RWPE1 (cell line): ENCODE measurements at places on chromosomes 3 and 15.

DNA sequence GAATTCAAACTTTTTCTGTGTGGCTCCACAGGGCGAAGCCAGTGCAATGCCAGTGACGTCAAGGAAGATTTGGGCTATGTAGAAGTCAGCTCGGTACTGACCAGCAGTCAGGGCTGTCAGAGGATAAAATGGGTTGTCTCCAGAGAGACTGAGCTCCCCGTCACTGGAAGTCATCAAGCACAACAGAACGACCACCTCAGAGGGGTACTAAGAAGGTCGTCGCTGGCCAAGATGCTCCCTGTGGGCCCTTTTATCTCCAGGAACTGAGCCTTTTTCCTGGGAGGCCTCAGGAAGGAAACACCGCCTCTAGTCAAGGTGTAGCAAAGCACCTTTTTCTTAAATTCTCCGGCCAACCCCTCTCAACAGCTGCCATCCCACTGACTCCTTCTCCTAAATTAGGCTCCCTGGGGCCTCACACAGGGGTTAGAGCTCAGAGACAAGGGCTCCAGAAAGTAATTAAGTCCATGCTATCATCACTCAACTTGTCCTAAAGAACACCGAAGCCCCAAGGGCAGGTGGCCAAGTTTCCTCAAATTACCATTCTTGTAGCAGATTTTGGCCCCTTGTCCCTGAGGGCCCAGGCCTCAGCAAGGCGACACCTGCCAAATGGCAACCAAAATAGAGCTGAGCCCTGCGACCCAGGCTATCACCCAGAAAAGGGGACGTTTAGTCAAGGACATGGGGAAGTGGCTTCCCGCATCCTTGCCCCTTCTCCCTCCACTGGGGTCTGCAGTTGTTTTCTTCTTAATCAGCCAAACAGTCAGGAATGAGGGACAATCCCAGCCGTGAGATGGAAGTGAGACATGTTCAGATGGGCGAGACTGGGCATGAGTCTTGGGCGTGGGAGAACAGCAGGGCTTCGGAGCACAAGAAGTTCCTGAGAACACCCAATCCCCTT is 48.0 kb downstream of the SSUH2 start:
- DNase-seq = peak; percentile 32

- DNase-seq = peak; percentile 4
These were observed 202.7 kb upstream of the BHLHE40 start for GRCh38 chr3:4776399-4776979.

DNA sequence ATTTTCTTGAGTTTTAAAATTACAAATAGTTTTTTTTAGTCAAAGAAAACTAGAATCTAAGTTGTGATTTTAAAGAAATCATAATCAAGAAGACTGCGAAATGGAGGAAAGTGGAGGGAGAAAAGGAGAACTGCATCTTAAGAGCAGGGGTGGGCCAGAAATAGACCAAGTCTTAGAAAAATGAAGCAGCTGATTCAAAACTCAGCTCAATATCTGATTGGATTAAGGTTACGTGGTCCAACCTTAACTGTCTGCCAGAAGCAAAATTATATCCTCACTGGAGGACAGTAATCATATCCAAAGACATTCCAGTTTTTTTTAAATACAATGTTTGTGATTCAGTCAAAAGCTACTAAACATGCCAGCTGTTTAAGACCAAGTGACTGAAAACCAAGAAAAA is 41.4 kb downstream of the CHSY1 start:
- DNase-seq = no peak

DNA sequence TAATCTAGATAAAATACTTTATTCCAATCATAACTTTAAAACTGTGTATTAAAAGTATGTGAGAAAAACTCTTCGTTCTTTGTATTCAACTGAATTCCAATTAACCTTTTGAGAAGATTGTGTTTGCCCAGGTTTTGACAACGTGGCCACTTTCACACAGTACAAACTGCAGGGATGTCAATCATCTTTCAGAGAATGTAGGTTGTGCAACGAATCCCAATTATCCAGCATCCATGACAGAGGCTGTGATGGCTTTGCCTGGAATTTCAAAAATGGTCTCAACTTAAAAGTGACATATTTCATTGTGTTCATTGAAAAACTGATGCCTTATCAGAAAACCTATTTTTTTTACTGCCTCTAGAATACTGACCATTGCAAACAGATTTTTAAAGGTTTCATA is 615.1 kb upstream of the KCNMB2 start:
- DNase-seq = no peak
